Eye (tissue), 1 donor: ENCODE measurements at places on chromosomes 7 and 10.

- DNase-seq, result no peak
Measured at GRCh38 chr10:107098326-107098725, 66.2 kb downstream of the SORCS1 start.

DNA sequence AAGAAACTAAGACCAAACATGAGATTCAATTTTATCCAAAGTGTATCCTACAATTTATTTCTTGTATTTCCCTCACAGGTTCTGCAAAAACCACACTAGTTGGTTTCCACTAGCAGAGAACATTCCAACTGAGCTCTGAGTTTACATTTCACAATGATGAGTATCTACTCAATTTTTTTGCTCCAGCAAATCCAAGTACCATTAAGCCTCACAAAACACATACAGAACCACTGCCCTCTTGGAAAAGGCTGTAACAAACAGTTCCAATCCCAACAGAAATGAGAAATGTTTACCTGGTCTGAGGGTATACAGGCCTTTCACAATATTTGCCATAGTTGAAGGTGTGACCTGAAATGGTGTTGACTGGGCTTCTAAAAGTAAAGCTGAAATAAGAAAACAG lies 59.9 kb downstream of the CACUL1 start:
- DNase-seq, result no peak

DNA sequence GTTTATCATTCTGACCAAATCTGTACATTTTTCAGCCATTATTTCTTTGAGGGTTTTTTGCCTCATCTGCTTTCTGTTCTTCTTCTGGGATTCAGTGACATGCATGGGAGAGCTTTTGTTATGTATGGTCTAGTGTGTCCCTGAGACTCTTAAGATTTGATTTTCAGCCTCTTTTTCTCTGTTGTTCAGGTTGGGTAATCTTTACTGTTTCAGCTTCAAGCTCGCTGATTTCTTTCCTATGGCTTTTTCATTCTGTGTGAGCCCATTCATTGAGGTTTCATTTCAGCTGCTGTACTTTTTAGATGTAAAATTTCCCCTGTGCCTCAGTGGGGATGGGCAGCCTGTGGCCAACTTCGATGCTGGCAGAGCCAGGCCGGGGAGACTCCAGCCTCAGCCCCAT lies 38.1 kb downstream of the FOXK1 start:
- no peak for DNase-seq

- DNase-seq, result no peak
Measured at GRCh38 chr7:74240482-74240881, 13.7 kb downstream of the RFC2 start.

DNA sequence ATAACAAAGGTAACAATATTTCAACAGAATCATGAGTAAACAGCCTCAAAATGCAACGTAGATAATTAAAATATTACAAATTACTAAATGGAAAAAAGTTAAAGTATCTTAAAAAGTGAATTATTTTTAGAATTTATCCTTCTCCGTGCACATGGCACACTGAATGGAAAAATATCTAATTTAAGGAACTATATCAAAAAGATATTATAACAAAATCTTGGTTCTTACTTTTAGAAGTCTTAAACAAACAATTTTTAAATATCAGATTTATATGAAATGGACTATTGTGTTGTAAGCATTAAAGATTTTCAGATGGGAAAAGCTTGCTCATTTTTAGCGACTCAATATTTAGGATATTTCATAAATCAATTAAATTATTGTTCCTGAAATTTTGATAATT lies 72.0 kb downstream of the AGMO start:
- no peak for DNase-seq

DNA sequence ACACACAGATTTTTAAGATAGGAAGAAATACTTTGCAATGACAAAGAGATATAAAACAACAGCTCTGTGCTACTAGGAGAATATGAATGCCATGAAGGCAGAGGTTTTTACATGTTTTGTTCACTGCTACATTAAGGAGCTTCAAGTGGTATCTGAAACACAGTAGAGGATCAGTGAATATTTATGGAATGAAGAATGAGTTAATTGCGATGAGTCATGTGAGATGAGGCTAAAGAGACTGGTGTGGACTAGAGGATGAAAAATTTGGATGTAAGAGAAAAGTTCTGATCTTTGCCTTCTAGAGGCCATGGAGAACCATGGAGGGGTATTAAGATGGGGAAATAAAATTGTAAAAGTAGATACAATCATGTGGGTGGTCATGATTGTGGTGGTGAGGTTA lies 434.2 kb downstream of the PHTF2 start:
- DNase-seq, result no peak

DNA sequence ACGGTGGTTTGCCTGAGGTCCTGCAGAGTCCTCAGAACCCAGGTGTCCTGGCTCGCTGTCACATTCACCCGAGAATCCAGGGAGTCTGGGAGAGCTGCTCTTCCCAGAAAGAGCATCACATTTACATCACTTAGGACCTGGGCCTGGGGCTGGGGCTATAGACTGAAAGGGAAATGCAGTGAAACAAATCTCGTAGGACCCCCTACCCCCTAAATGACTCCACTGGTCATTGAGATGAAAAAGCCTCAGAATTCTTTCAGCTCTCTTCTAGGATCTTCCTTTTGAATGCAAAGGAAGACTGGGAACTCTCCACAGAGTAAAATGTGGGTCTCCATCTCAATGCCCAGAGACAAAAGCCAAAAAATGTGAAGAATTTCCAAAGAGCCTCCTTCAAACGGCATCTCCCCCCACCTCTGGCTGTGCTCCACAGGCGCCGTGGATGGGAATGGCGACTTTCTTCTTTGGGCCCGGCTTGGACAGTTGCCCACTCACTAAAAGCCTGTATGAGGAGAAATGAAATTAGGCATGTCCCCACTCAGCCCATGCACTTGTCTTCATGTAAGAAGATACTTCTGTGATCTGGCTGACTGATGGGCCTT lies 49.0 kb upstream of the PODXL start:
- peak; percentile 63 for DNase-seq

DNA sequence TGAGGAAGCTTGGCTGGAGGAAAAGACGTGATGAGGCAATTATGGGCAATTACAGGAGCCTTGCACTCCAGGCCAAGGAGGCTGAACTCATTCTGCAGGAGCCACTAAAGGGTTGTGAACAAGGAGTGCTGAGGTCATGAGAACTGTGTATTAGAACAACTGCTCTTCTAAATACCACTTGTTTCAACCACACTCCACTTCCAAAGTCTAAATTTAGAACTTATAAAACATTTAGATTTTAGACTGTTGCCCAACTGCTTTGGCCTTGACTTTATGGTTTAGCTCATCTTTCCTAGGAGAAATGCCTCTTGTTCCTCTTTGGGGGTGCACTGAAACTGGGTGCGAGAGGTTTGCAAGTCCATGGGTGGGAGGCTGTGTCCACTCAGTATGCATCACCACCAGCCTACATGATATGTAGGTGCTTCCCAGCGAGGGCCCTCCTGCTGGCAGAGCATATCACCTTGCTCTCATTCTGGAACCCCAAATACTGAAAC lies 199.7 kb upstream of the AOAH start:
- no peak for DNase-seq

DNA sequence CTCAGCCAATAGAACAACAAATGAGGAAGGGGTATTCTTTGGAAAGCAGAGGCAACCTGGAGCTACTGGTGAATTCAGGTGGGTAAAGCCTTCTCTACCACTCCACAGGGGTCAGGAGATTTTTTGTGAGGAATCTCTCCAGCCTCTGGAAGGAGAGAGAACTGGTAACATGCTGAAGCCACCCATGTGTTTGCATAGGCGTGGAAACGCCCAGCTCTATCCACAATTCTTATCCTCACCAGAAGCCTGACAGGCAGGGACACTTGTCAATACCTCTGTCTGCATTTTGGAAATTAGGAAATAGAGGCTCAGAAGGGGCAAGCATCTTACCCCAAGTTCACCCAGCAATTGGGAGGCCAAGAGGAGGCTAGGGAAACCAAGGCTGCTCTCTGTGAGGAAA lies 133.7 kb downstream of the FGFR2 start:
- DNase-seq, result no peak

- no peak for DNase-seq
Measured at GRCh38 chr10:61957806-61958205, 56.3 kb downstream of the ARID5B start.

DNA sequence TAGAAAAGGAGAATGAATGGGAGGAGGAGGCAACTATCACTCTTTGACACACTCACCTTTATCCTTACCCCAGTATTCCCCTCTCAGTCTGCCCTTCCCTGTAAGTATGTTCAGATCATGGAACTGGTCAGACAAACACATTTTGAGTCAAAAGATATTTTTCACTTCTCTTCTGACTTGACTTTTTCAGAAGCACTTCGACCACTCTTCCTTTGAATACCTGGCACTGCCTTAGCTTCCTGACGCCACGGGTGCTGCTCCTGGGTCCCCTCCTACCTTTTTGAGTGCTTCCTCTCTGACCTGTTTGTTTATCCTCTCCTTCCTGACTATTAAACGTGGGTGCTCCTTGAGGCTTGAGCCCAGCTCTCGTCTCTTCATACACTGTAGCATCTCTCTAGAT lies 19.8 kb upstream of the C10orf67 start:
- DNase-seq, result no peak

GRCh38 chr10:71569775-71570588 lies 149.6 kb downstream of the C10orf105 start:
- peak; percentile 93 for DNase-seq

- DNase-seq, result no peak
Measured at GRCh38 chr10:88111294-88111693, 247.9 kb downstream of the PTEN start.

DNA sequence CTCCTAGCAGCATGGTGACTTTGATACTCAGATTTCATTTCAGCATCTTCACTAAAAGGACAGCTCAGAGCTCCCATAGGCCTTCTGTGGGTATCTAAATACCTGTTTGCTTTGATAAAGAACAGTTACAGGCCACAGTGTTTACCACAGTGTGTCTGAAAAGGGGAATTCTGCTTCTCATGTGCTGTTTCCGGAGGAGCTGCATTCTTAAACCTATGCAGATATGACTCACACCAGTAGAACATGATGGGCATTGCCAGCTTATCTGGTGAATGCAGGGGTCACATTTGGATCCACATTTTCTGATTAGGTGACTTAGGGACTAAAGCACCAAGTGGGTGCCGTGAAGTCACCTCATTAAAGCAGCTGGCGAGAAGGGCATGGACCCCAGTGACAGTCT lies 52.6 kb downstream of the TRRAP start:
- DNase-seq, result no peak

DNA sequence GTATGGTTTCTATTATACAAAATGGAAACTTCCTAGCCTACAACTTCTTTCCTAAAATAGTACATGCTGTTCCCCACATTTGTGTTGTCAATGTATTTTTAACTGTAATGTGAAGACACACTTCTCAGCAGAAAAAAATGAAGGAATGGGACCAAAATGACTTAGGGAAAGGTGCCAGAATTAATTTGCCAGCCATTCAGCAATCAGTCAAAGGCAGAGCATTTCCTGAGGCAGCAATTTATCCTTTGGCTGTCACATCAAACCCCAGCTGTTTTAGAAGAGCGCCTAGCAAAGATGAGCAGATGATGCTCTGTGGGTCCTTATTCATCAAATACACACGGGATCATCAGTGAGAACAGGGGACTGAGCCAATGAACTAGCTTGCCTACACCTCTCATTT lies 592.5 kb downstream of the KCNMA1 start:
- no peak for DNase-seq

DNA sequence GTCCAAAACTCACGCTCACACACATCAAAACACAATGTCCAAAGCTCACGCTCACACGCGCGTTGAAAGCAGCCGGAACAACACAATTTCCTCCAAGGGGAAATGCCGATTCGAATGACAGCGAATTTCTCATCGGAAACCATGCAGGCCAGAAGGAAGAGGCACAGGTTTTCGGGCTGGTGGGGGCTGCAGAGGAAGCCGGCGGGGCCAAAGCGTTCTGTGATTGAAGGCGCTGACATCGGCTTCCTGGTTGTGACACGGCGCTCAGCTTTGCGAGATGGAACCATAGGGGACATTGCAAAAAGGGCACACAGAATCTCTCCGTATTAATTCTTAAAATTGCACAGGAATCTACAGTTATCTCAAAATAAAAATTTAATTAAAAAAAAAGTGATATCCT lies 61.3 kb downstream of the FOXL3 start:
- no peak for DNase-seq

DNA sequence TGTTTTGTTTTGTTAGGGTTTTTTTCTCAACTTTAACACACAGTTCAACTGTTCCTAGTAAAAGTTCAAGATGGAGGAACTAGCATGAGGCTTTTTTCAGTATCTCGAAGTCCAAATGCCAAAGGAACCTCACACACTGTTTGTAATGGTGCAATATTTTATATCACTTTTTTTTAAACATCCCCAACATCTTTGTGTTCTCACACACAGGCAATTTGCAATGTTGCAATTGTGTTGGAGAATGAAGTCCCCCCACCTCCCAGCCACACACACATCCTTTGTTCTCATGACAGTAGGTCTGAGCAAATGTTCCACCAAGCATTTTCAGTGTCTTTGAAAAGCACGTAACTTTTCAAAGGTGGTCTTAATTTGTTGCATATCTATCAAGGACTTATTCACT lies 120.9 kb downstream of the TWIST1 start:
- no peak for DNase-seq

DNA sequence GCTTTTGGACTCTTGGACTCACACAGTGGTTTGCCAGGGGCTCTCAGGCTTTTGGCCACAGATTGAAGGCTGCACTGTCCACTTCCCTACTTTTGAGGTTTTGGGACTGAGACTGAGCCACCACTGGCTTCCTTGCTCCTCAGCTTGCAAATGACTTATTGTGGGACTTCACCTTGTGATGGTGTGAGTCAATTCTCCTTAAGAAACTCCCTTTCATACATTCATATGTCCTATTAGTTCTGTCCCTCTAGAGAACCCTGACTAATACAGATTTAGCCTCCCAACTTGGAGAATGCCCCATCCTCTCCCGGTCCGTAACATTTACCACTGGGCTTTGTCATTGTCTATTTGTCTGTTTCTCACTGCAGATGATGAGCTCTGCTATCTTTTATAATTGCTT lies 52.8 kb upstream of the CUL1 start:
- no peak for DNase-seq

GRCh38 chr7:1931256-1931950 lies 261.3 kb downstream of the ELFN1 start:
- DNase-seq, result no peak

GRCh38 chr7:41244246-41244645 lies 458.6 kb downstream of the INHBA start:
- DNase-seq, result no peak
